ENCODE measurements at places on chromosomes 7 and 10.

GRCh38 chr7:108322046-108322445 lies 134.2 kb downstream of the NRCAM start:
- DNase-seq = no peak

DNA sequence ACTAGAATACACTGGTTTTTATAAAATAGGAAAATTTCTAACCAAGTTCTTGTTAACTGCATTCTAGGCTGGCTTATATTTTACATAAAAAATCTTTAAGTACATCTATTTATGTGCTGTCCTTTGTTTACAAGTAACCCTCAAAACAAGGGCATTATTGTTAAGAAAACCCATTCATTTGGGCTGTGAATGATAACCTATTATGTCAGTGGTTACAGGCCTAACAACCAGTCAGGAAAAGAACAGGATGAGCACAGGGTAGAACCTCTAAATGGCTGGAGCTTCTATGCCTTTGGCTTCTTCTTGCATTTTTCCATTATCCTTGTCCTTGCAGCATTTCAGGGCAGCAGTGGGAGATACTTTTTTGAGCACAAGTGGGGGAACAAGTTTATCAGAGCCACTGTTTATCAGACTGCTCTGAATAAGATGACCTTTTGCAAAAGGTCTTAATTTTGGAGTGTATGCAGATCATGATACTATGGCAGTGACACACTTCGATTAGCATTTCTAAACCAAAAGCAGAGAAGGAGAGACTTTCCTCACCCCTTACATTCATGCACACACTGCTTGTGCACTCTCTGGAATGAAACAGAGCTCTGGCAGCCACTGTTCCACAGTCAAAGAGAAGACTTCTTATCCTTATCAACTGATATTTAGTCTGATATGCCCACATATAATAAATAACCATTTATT lies 10.9 kb downstream of the GPR37 start:
- no peak for DNase-seq

- DNase-seq = no peak
These were observed 40.0 kb upstream of the INSIG1 start for GRCh38 chr7:155257482-155258225.

DNA sequence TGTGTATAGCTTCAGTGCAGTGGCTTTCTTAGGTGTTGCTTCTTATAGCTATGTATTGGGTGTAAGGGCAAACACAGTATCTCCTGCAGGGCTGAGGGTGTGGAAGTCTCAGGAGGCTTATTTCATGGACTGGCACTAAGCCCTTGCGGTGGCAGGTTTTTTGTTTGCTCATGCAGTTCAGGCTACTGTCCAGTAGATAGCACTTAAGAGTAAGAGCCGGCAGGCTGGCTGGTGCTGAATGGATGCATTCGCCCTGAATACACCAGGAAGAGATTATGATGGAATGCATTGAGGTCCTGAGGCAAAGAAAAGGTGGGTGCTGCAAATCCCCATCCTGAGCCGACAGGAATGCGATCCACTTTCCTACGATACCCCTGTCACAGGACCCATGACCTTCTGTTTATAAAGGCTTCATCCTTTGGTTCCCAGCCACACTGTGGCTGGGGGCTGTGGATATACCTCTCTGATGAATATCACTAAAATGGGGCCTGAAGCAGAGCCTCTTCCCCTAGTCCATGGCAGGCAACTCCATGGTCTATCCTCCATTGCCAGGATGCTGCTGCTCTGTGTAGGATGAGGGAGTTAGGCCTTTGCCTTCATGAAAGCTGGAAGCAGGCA lies 44.9 kb downstream of the ANXA8 start:
- no peak for DNase-seq

GRCh38 chr7:105792488-105793370 lies 83.7 kb downstream of the ATXN7L1 start:
- DNase-seq = no peak

DNA sequence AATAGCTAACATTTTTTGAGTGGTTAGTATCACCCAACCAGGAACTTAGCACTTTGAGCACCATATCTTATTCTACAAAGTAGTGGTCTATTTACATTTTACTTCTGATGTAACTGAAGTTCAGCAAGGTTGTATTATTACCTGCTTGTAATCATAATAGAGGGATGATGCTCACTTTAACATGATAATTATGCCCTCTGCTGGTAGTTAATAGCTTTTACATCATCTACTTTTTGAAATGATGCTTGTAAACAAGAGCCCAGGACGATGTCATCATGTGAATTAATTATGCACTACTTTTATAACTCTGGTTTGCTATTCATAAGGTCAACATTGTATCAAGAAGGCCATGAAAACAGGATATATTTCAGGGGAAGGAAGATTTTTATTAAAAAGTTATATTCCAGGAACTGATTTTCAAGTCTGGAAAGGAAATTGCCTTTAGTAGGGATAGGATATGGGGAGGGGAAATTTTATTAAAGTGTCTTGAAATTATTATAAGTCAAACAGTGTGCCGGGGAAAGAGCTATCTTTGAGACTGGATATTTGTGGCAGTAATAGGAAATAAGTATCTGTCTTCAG lies 80.3 kb upstream of the SCIN start:
- no peak for DNase-seq

- DNase-seq = no peak
These were observed 71.5 kb downstream of the CLEC2L start for GRCh38 chr7:139594911-139595476.

- no peak for DNase-seq
These were observed 155.6 kb downstream of the PKD1L1 start for GRCh38 chr7:47792521-47793121.

DNA sequence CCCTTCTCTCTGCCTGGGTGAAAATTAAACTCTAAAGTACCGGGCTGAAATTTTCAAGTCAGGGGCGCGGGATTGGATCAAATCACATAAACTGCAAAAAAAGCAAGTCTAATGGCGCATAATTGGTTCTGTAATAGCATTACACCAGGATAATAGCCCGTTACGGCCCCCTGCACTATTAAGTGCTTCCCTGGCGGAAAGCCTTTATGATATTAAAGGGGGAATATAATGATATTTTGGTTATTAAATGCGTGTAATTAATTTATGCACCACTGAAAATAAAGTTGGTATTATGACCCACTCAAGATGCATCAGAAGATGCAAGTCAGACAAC lies 744 bp upstream of the DRGX start:
- DNase-seq = no peak
